Activated naive CD4-positive, alpha-beta T cell treated with anti-CD3 and anti-CD28 coated beads, Interleukin-2, amount 10 ng/mL, durations not matched to agents 7 days and 5 days (primary cell): ENCODE measurements at places on chromosomes 2 and 18.

DNA sequence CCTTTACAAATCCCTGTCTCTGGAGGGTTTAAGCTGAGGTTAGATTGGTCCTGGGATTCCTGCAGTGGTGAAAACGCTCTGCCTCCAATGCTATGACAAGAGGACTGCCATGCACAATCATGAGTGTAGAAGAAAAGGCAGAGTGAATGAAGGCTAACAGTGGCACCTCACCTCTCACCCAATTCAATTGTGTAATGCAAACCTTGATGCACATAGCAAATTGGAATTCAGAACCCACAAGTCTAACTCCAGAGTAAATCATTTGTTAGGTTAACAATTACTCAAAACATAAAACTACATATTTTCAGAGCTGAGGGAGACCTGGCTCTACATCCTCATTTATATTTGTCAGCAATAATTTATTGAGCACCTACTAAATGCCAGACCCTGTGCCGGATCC is 1.8 kb downstream of the TGFBRAP1 start:
- DNase-seq: no peak

DNA sequence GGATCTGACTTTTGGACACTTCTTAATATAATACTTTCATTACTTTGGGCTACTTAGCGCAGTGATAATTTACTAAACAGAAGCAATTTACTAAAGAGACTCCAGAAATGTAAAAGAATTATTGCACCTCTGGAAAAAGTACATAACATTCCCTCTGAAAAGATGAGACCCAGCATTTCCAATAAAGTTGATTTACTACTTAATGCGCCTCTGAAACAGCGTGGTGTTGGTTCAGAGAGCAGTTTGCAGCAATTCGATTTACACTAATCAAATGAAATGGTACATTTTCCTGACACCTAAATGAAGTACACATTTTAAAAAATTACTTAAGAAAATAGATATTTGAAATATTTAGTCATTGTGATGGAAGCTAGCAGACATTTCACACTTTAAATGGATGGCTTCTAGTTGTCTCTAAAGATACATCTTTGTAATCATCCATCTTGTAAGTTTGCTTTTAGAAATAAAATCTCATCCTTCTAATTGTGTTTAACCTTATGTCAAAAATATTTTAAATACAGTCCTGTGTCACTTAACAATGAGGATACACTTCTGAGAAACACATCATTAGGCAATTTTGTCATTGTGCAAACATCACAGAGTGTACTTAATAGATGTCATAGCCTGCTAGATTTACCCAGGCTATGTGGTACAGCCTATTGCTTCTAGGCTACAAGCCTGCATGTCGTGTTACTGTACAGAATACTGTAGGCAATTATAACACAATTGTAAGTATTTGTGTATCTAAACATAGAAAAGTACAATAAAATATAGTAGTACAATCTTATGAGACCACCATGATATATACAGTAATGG is 284.6 kb upstream of the UBE2E3 start:
- DNase-seq: no peak

DNA sequence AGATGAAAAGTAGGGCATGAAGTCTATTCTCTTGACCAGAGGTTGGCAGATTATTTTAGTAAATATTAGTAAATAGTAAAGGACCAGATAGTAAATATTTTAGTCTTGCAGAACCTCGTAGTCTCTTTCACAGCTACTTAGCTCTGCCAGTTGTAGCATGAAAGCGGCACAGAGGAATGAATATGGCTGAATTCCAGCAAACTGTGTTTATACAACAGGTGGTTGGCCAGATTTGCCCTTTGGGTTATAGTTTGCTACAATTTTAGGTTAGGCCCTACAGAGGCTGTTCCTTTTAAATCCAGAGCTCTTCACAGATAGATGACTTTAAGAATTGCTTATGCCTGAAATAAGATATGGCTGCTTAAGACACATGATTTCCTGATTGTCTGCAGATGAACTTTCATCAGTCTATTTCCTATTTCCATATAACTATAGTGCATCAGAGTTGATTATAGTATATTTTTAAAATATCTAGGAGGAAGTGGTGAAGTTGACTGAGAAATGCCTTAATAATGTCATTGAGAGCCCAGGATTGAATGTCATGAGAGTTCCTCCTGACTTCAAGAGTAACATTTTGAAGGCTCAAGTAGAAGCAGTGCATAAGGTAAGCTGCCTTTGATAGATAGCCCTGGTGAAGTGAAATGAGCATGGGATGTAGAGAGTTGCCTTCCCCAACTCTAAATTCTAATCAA is 80.5 kb downstream of the TMEM185B start:
- no peak for DNase-seq

DNA sequence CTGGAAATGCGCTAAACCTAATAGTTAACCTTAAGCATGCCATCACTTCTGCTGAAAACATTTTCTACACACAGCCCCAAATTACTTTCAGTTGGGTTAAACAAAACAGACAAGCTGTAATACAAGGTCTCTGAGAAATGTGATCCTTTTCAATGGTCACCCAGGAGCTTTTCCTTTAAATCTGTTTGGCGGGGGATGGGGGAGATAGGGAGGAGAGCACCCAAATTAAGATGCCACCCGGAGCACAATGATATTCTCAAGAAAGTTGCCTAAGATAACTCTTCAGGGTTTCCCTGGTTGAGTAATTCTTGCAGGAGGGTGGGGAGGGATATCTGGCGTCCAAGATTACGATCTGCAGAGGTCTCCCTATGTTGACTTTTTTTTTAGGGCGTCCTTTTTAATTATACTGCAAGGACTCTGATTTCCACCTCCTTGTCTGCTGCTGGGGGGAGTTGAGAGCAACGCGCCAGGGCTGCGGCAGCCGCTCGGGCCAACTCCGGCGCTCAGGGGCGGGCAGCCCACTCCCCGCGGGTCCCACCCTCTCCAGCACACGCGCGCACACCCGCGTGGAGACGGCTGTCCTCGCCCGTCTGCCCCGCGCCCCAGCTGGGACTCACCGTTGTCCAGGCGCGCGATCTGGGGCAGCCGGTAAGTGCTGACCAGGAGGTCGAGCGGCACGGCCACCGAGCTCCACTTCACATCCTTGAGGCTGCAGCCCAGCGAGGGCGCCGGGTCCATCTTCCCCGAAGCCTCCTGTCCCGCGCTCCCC is 807 bp downstream of the GAREM1 start:
- peak; percentile 24 for DNase-seq

GRCh38 chr2:138720035-138720838 is 60.0 kb downstream of the NXPH2 start:
- DNase-seq: no peak

DNA sequence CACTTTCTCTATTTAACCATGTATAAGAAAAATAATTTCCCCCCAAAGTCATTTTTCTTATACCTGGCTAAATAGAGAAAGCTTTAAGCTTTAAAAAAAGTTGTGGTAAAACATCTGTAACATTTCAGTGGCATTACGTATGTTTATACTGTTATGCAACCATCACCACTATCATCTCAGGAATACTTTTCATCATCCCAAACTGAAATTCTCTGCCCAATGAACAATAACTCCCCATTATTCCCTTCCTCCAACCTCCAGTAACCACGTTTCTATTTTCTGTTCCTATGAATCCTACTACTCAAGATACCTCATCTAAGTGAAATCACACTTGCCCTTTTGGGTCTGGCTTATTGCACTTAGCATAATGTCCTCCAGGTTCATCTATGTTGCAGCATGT is 1.7 kb upstream of the SLC3A1 start:
- no peak for DNase-seq

- DNase-seq: peak; percentile 25
Measured at GRCh38 chr2:121897335-121897970, 142.0 kb downstream of the TSN start.

DNA sequence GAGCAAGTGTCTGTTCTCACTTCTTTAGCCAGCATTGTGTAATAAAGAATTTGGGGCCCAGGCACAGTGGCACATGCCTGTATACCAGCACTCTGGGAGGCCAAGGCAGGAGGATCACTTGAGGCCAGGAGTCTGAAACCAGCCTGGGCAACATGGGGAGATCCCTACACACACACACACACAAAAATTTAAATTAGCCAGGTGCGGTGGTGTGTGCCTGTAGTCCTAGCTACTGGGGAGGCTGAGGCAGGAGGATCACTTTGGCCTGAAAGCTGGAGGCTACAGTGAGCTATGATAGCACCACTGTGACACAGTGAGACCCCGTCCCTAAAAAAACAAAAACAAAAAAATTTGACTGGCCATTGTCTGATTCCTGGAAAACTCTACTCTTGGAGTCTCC is 8.3 kb downstream of the REV1 start:
- no peak for DNase-seq

DNA sequence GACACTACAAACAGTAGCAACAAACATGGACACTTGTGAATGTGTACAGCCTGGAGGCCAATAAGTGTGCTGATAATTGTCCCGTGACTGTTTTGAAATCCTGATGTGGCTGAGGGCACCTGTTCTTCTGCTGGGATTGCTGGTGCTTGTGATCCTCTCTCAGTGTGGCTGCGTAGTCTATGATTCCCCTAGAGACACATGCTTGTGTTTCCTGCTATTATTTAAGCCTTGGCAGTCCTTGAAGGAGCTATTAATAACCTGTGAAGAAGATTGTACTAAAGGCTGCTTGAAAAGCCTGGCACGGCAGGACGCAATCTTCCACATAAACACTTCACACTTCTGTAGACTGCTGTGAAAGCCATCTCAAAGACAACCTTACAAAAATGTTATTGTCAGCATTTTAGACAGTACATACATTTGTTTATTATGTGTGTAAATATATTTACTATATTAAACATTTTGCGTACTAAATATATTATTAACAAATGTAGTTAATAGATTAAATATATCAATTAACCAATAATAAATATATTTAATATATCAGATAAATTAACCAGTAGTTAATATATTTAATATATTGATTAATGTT is 71.4 kb downstream of the GALR1 start:
- DNase-seq: no peak

DNA sequence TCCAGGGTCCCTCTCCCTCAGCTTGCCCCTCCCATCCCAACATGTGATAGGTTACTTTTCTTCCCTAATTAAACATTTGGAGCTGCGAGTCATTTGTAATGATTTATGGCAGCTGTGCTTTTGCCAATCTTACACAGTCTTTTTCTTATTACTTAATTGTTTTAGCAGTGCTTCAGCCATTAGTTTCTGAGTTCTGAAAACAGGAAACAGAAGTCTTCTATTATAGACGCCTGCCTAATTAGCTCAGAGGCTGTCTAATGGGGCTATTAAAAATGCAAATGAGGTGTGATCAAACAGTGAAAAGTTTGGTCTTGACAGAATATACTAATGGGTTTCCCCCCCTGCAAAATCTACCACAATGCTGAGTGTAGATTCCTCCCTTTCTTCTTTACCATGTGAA is 388.3 kb upstream of the CELF4 start:
- no peak for DNase-seq

GRCh38 chr18:67590571-67591141 is 74.1 kb upstream of the DSEL start:
- DNase-seq: no peak

GRCh38 chr2:112829101-112829960 is 7.2 kb downstream of the IL1B start:
- no peak for DNase-seq

DNA sequence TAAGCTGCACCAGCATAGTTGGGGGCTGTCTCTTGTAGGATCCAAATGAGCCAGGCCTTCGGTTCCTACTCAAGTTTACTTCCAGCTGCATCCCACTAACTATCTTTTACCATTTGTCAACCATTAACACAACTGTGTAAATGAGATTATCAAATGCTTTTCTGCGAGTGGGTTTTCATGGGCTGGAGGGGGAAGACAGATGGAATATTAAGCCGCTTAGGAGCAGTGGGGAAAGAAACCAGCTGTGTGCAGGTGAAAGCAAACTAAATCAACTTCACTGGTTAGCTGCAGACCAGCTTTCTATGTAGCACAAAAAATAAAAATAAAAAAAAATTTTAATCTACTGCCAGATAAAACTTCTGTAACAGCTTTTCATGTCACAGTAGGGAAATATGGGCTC is 307.3 kb upstream of the FBXO11 start:
- DNase-seq: no peak

DNA sequence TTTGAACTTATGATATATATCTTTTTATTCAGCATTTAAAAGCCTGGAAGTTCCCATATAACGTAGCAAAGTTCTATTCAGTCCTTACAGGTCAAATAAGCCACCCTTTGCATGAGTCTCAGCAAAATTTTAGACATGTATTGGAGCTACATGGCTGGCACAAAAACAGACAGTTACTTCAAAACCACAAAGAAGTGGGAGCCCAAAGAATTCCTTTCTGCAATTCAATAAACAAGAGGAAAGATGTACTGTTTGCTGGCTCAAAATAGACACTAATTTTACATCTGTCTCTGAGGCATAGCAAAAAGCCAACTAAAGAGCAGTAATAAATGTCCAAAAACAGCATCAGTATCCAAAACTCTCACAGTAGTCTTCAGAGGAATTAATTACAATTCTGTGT is 87.0 kb downstream of the ZEB2 start:
- DNase-seq: no peak

DNA sequence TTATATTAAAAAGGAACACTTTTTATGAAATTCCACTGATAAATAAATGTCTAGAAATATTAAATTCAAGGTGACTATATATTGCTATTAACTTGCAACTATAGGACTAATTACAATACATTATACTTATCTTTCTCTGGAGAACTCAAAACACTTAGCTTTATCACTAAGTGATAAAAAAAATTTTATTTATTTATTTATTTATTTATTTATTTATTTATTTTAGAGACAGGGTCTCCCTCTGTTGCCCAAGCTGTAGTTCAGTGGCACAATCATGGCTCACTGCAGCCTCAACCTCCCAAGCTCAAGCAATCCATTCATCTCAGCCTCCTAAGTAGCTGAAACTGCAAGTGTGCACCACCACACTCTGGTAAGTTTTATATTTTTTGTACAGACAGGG is 451.1 kb downstream of the DSC3 start:
- no peak for DNase-seq

DNA sequence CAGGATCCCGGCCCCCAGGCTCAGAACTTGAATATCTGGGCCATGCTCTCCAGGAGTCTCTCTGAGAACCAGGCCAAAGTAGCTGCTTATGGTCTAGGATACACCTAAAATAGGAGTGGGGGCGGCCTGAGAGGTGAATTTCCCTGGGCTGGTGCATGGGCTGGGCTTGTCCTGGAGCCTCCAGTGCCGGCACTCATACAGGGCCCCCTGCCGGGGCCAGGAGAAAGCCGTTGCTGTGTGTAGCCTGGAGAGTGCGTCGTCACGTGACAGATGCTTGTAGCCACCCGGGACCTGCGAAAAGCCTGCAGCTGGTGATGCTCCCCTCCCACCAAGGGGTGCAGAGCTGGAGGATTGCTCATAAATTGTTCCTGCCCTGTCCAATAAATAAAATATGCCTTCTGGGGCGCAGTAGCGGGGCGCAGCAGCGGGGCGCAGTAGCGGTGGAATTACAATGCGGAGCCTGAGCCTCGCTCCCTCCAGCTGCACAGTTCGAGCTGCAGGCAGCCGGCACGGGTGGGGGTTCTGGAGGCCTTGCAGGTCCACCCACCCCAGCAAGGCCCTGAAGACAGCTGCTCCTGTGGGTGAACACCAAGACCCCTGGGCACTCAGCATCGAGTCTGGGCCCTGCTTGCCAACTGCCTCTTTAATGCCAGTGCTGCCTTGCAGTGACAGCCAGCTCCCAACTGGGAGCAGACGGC is 289.9 kb downstream of the NDUFA10 start:
- DNase-seq: no peak
